ENCODE measurements at places on chromosomes 16 and 17.

DNA sequence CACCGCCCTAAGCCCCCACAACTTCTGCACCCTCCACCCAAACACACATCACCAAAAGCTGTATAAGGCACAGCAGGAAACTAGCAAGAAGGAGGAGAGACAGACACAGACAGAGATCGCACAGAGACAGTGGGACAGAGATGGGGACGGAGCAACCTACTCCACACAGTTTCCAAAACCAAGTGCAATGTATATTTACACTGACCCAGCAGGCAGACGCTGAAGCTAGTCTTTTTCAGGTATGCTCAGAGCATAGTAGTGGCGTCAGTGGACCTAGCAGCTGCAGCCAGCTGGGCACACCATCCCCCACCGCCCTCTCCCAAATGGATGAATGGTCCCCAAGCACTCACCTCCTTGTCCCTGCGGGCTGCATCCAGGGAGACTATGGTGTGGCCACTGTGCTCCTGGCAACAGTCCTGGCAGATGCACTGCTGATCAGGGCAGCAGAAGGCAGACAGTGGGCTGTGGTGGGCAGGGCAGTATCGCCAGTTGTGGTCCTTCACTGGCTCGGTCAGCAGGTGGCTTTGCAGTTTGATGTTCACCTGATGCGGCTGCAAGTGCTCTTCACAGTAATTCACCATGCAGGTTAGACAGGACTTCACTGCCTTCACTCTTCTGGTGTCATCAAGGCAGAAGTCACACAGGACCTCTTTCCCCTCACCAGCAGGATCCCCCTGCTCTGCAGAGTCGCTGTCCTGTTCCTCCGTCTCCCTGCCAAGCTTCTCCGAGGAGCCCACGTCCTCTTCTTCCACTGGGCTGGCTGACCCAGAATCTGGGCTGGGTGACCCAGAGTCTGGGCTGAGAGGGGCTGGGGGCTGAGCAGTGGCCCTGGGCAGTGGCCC is 31.5 kb upstream of the FBXW10B start:
- no peak for DNase-seq

DNA sequence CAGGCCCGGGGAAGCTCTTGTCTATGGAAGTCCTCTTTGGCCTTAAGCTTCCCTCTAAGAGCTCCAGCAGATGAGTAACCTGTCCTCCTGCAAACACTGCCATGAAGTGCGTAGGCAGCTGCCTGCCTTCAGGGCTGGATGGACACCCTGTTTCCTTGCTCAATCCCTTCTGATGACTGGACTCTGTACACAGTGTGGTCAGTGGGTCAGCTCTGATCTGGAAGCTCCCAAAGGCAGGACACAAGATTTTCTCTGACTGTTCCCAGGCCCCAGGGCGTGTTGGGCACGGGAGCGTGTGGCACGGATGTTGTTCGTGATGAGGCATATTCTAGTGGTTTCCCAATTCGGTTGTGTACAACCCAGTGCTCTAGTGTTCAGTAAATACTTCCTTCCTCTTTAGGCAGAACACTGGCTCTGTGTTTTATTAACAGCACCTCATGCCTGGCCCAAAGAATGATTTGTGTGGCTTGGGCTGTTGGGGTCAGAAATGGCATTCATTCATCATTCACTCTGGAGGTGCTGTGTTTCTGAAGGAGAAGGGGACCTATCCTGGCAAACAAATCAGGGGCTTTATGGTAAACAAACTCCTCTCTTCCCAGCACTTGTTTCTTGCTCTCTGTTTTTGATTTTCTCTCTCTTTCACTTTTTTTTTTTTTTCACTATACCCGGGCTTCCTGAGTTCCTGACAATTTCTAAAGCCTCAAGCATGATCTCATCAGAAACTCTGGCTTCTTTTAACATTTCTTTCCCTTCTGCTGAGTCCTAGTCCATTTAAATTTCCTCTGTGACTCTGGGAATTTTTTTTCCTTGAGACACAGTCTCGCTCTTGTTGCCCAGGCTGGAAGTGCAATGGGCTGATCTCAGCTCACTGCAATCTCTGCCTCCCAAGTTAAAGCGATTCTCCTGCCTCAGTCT is 12.0 kb upstream of the RNF157 start:
- peak; percentile 68 for DNase-seq

GRCh38 chr17:66928949-66929348 is 35.6 kb upstream of the CACNG4 start:
- DNase-seq, result no peak

- DNase-seq, result no peak
Measured at GRCh38 chr16:56948234-56948633, 13.5 kb upstream of the CETP start.

GRCh38 chr17:42184713-42185620 is at the start of gene HCRT:
HCRT (minus strand) TSS chr17:42185452; CDS start chr17:42185365, 87 bp downstream.
- no peak for DNase-seq

GRCh38 chr16:70159355-70160348 is 13.9 kb upstream of the CLEC18C start:
- DNase-seq, result no peak

- DNase-seq, result no peak
Measured at GRCh38 chr16:10984509-10984908, 40.1 kb downstream of the CLEC16A start.

DNA sequence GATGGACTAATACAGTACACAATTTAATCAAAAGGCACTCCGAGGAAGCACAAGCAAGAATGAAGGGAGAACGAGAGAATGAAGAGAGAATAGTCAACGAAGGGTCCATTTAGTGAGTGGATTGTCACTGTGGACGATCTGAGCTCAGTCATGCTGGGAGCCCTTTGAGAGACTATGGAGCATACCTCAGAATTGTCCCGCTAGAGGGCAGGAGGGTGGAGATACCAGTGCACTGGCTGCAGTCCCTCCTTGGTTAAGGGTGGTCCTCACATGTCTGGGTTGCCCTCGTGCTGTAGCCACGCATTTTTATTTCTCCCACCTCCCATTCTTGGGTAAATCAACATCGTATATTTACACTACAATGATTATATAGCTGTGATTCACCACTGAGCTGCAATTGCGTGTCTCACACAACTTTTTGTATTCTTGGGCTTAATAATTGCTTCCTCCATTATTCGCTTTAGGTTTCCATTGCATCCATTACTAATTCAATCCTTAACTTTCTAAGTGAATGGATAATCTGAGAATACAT is 33.2 kb upstream of the FAM20A start:
- DNase-seq, result no peak

DNA sequence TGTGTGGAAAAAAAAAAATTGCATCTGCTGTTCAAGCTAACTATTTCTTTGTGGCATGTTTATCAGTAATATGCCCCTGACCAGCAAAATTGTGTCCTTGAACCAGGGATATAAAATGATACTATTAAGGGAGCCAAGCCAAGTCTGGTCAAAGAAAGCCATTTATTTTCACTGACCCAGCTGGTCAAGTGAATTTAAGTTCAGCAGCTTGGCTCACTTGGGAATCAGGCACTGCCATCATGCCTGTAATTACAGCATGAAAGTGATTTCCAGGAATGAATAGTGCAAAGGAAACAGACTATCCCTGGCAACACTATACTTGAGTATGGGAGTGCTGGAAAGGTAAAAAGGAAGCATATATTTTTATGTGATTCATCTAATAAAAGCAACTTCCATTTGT is 934.6 kb upstream of the CDH8 start:
- DNase-seq, result no peak

- no peak for DNase-seq
Measured at GRCh38 chr17:2022647-2023240, 2.4 kb downstream of the RTN4RL1 start.

GRCh38 chr17:36695082-36695481 is 93.7 kb downstream of the MRM1 start:
- DNase-seq, result no peak

- no peak for DNase-seq
Measured at GRCh38 chr16:64950731-64951130, 171.1 kb downstream of the CDH11 start.

DNA sequence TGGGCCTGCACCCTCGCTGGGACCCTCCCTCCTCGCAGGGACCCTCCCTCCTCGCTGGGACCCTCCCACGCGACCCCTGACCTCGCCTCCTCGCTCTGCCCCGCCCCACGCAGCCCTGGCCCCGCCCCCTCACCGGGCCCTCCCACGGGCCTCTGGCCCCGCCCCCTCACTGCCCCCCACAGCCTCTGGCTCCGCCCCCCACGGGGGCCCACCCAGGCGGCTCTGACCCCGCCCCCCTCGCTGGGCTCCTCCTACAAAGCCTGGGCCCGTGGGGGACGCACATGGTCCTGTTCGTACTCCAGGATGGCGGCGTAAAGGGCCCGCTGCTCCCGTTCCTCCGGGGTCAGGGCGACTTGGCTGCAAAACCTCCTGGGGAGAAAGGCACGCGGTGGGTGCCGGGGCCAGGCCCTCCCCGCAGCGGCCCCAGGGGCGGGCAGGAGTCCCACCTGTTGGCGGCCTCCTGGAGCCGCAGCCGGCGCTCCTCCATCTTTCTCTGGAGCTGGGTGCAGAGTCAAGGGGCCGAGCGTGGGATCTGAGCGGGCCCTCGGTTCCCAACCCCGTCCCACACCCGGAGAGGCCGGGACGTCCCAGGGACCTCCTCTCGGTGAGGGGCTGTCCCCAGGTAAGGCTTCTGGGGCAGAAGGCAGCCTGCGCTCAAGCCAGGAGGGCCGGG is 9.0 kb downstream of the VPS9D1 start:
- DNase-seq, result peak; percentile 90

DNA sequence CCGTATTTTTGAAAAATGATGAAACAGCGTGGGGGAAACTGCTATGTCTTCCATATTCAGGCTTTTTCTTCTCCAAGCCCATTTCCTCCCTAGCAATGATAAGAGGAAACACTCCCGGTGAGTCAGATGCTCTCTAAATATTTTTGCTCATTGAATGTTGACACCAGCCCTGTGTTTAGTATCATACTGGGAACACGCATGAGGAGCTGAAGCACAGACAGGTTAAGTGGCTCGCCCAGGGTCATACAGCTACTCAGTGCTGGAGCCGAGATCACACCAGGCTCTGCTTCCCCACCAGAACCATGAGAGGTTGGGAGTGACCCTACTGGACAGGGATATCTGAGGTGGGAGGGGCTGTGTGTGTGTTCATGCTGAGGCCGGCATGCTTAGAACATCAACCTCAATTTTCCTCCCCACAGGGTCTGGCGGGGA is 37.8 kb upstream of the ADGRG1 start:
- DNase-seq, result no peak

DNA sequence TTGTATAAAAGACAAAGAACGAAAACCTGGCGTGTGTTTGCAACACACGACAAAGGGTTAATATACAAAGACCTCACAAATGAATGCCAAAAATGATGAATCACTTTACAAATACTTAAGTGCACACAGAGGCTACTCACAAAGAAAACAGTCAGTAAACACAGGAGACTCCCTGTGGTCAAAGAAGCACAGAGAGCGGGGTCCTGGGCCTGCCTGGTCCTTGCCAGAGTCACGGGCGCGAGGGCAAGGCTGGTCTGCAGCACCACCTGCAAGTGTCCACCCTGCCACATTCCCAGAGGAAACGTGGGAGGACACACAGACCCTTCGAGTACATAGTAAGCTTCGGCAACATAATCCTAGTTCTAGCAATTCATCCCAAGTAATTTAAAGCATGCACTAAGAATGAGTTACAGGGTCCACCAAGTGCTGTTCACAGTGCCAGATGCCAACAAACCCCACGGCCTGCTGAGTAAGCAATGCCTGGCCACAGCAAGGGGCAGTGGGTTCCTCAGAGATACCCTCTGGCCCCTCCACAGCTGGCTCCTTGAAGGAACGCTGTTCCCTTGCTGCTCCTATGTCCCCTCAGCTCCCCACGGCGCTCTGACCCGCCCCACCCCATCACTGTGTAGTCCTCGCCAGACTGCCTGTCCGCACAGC is 24.6 kb upstream of the FAAP100 start:
- DNase-seq, result no peak

DNA sequence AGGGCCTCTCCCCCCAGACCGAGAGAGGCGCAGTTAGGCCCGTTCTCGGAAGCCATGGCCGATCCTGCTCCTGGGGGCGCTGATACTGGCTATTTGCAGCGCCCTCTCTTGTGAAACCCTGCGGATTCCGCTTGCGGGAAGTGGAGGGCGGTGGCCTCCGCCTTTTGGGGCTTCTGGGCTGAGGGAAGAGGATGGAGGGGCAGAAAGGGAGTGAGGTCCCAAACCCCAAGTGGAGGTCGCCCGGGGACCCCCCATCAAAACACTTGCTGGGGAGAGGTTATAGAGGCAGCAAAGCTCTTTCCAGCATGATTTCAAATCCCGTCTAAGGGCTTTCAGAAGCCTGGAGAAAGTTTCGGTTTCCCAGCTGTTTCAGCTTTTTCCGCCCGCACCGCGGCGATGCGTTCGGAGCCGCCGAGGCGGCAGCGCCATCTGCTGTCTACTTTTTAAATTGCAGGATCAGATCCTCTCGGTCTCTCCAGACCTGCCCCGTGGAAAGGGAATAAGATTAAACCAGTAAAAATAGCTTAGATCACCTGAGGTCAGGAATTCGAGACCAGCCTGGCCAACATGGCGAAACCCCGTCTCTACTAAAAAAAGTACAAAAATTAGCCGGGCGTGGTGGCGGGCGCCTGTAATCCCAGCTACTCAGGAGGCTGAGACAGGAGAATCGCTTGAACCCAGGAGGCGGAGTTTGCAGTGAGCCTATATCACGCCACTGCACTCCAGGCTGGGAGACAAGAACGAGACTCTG is 15.8 kb downstream of the SNX20 start:
- DNase-seq, result peak; percentile 97

- no peak for DNase-seq
Measured at GRCh38 chr17:51638971-51639370, 378.6 kb downstream of the UTP18 start.

DNA sequence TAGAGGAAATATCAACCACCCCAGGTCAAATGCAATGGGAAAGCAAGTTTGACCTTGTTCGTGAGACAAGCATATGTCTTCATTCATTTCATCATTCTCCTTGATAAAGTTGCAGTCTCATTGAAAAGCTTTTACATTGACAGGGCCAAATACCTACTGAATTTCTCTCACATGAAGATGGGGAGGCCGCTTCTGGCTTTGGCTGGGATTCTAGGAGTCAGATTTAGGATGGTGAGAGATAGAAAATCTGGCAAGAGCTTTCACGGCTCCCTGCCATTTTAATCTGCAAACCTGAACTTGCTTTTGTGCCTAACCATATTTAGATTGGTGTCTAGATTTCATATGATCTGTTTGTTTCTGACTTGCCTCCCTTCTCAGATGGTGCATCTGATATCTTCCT is 88.0 kb downstream of the TMEM100 start:
- DNase-seq, result no peak

DNA sequence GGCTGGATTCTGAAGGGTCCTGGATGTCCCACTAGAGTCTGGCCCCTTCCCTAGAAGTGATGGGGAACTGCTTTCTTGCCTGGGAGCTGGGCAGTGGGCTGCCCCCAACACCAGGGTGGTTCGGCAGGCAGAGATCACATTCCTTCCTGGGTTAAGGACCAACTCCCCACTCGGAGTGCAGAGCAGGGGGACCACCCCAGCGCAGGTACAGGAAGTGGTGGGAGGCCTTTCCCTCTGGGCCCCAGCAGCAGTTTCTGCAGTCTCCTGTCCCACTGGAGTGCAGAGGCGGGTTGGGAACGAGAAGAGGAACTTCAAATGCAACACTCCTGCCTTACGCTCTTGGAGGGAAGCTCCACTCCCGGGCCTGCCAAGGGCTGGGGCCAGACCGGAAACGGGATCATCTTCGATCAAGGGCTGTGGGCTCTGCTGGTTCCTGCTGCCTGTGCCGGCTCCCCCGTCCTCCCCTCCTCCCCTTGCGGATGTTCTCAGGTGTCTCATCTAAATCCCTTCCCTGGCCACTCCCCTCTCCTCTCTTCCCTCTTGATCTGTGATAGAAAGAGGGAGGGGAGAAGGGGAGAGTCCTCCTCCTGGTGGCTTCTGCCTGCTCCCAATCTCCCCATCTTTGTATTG is 9.0 kb upstream of the NGFR start:
- DNase-seq, result no peak
